ENCODE measurements at places on chromosomes 2 and 18.

DNA sequence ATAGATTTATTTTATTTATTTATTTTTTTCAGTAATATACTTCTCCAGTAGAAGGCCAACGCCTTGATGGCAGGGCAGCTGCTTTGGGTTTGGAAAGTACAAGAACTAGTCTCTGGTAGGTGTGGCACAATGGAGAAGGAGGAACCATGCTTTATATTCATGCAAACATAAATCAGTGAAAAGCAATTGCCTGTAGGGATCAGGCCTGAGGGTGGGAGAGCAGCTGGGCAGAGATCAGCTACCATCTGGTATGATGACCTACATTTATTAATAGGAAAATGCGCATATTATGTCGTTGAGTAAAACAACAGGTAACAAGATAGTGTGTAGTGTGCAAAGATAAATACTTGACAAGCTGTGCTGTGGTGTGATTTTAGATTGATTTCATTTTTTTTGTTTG lies 120.4 kb upstream of the TLK1 start:
- DNase-seq: no peak

- DNase-seq: no peak
Measured at GRCh38 chr18:68103561-68103960, 587.0 kb upstream of the DSEL start.

- no peak for DNase-seq
Measured at GRCh38 chr2:54771166-54771885, 47.9 kb downstream of the EML6 start.

GRCh38 chr2:235904585-235904931 lies 263.6 kb downstream of the GBX2 start:
- no peak for DNase-seq

- DNase-seq: peak; percentile 61
Measured at GRCh38 chr18:53375621-53376020, 848.8 kb downstream of the MBD2 start.

GRCh38 chr18:45384137-45384961 lies 230.9 kb upstream of the SLC14A2 start:
- DNase-seq: peak; percentile 58

DNA sequence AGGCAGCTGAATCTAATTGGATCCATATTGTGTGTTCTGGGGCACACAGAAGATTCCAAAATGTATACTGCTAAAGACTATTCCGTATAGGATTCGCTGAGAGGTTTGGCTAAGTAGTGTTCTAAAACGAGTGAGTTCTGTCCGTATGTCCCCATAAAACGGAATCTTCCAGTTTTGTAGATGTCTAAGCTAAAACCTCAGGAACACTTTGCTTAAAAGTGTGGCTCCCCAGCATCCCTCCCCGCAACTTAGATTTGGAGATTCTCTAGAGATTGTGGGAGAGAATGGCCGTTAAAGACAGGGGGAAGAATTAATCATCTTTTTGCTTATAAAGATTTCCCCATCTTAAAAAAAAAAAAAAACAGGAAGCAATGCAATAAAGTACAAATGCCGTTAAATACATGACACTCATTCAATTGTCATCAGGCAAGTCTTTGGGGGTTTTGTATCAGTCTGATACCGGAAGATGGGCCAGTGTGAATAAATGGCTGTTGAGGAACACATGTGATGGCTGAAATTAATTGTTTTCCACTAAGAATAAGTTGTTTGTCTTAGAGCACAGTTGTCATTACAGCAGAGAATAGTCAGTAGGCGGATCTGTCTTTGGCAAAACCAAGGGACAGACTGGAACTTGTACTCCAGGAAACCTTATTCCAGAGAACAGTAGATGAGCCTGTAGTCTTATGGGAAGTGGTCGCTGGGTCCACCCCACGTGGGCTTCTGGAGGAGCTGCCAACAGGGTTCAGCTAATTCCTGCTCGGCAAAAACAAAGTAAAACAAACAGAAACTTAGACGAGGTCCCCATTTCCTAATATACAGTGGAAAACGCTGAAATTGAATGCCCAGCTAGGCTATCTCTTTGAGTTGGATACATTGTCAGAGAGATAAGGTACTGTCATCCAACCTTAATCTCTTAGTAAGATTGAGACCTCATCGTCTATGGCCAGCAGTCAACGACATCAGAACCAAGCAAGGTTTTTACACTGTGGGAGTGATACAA lies 1.7 kb downstream of the EMILIN2 start:
- peak; percentile 7 for DNase-seq

GRCh38 chr2:230202430-230203109 lies 17.2 kb downstream of the SP110 start:
- DNase-seq: no peak

DNA sequence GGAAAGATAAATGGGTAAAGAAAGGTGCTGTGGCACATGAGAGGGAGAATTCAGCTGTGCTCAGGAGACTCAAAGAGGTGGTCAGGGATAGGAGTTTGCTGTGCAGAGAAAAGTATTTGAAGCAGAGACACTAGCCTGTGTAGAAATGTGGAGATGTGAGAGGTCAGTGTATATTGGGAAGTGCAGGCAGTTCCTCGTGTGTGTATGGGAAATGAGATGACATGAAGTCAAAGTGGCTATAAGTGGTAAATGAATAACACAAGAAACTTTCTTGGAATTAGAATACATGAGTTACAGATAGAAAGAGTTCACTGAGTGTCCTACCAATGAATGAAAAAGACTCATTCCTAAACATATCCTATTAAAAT lies 11.6 kb downstream of the MAP3K20 start:
- no peak for DNase-seq

DNA sequence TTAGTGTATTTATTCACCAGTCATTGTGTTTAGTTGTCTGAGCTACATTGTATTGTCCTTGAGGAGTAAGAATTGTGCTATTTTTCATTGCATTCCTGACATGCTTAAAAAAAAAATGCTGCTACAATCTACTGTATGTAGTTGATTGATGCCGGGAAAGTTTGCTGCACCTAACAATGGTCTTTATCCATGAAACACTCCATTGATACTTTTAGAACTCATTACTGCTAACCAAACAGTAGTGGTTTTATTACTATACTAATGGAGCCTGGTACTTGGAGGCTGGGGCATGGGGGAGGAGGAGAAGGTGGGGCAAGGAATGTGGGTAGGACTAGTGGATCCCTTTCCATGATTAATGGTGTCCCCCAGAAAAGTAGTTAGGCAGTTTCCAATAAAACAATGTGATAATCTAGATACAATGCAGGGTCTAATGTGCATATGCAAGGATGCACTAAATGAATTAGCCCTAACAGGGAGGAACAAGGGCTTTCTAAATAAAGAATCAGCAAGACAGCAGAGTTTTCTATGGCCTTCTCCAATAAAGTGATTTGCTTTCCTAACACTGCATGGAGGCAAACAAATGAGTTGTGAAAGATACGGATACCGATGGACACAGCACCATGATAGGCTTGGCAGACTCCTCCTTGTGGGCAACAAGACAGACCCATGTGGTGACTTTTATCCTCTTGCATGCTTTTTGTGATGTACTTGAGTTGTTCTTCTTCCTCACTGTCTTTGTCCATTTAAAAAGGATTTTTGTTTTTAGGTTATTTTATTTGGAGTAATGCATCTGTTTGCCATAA lies 78.5 kb downstream of the FMNL2 start:
- no peak for DNase-seq

- no peak for DNase-seq
Measured at GRCh38 chr18:51519571-51519970, 322.1 kb upstream of the MEX3C start.

DNA sequence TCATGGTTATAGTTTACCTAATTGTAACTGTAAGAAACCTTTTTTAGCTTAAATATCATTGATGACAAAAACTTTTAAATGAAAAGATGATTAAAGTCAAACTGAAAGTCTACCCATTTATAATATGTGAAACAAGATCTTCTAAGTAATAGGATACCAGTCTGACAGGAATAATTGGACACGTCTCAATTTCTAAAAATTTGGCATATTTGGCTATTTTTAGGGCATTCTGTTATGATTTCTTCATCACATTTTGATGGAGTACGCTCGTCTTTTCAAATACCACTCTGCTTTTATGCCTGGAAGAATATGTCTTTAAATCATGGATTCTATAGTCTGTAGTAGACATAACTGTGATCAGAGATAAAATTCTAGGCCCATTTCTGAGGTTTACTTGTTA lies 1.3 kb downstream of the R3HDM1 start:
- no peak for DNase-seq

DNA sequence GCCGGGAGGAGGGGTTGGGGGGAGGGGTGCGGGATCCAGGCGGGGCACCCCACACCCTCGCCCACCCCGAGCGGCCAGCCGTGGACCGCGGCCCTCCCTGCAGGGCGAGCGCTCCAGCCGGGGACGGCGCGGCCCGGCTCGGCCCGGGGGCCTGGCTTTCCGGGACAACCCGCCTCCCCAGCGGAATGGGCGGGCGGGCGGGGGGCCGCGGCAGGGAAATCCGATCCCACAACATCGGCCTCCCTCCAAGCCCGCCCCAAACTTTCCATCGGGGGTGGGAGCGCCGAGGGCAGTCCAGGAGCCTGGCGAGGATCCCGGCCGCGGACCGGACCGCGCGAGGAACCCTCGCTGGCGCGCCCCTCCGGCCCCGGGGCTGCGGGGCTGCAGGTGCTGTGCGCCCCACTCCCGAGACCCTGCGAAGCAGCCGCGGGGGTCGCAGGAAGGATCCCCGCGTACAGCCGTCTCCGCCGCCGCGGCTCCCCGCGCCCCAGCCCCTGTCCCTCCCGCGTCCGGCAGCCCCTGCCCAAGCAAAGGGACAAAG lies 529 bp downstream of the SEMA4C start:
- DNase-seq: peak; percentile 83

GRCh38 chr2:148430101-148430500 lies 214.4 kb upstream of the EPC2 start:
- DNase-seq: no peak

All from left lobe of liver (tissue), 2 donors.